A673 (cell line): ENCODE measurements at places on chromosomes 5 and 9. TPM values are rescaled to one million over a fixed set of nuclear protein-coding genes. Genes with fewer than 3 reads are reported as not detected.

- H3K27ac ChIP-seq, result no peak overlapping the region
- no peaks in the 10 kb centered on the region for H3K27me3 ChIP-seq
- no peaks in the 10 kb centered on the region for H3K36me3 ChIP-seq
- H3K4me1 ChIP-seq, result peaks cover 7% of the 10 kb centered on the region
Observed at GRCh38 chr9:130741831-130742449, 48.4 kb downstream of the EXOSC2 start.

GRCh38 chr5:40909723-40910122 lies 426 bp downstream of the C7 start:
- no peak overlapping the region for H3K27ac ChIP-seq
- no peak for DNase-seq
- H3K36me3 ChIP-seq, result no peaks in the 10 kb centered on the region
- H3K4me3 ChIP-seq, result no peak overlapping the region
- H3K4me1 ChIP-seq, result peaks cover 5% of the 10 kb centered on the region

DNA sequence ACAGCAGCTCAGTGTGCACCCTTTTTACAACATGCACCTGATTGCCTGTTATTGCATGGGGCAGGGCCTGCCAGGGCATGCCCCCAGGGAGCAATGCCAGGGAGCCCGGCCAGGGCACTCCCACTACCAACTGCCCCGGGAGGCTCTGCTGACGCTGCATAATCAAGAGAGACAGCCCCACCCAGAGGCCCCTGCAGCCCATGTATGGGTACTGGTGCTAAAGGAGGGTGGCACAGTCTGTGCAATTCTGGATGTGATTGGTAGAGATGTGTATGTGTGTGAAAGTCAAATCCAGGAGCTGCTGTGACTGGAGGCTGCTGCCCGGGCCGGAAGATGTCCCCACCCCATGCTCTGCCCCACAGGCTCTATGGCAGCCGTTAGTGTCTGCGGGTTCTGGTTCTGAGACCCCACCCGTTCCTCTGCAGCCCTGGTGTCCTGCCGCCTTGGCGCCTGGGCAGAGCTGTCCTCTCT lies 3.9 kb upstream of the NEURL1B start:
- no peaks in the 10 kb centered on the region for H3K27me3 ChIP-seq
- H3K36me3 ChIP-seq, result no peaks in the 10 kb centered on the region
- no peak for DNase-seq
- H3K27ac ChIP-seq, result no peak overlapping the region
- H3K4me3 ChIP-seq, result no peak overlapping the region

GRCh38 chr9:70816316-70816715 lies 305.1 kb downstream of the TRPM3 start:
- H3K4me3 ChIP-seq, result no peak overlapping the region
- no peak overlapping the region for H3K27ac ChIP-seq
- no peaks in the 10 kb centered on the region for H3K4me1 ChIP-seq
- no peaks in the 10 kb centered on the region for H3K36me3 ChIP-seq
- no peak for DNase-seq
- no peaks in the 10 kb centered on the region for H3K27me3 ChIP-seq

DNA sequence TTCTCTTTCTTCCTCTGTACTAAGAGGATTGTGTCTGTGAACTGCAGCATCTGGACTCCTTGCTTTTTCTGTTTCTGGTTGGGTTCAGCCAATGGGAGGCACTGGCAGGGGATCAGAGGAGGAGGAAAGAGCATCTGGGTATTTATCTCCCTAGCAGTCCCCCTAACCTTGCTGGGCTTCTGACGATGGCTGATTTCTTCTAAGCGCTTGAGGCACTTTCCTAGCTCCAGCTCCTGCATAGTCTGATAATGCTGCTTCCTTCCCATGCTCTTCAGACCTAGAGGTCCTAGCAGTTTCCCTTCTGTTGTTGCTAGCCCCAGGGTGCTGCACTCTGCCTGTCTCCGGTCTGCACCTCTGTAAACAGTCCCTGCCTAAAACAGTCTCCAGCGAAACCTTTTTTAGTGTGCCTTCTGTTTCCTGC lies 225.1 kb downstream of the PDZD2 start:
- no peaks in the 10 kb centered on the region for H3K36me3 ChIP-seq
- no peak for DNase-seq
- no peak overlapping the region for H3K4me3 ChIP-seq
- H3K27ac ChIP-seq, result no peak overlapping the region
- no peaks in the 10 kb centered on the region for H3K27me3 ChIP-seq

GRCh38 chr9:85586684-85587083 lies 155.1 kb downstream of the AGTPBP1 start:
- no peaks in the 10 kb centered on the region for H3K36me3 ChIP-seq
- no peak for DNase-seq
- no peaks in the 10 kb centered on the region for H3K4me1 ChIP-seq
- H3K27me3 ChIP-seq, result no peaks in the 10 kb centered on the region

- no peak overlapping the region for H3K4me3 ChIP-seq
- H3K36me3 ChIP-seq, result no peaks in the 10 kb centered on the region
- H3K4me1 ChIP-seq, result no peaks in the 10 kb centered on the region
- H3K27ac ChIP-seq, result no peak overlapping the region
- peak; percentile 7 for DNase-seq
- no peaks in the 10 kb centered on the region for H3K27me3 ChIP-seq
Observed at GRCh38 chr5:89570557-89570956, 687.6 kb upstream of the MEF2C start.

DNA sequence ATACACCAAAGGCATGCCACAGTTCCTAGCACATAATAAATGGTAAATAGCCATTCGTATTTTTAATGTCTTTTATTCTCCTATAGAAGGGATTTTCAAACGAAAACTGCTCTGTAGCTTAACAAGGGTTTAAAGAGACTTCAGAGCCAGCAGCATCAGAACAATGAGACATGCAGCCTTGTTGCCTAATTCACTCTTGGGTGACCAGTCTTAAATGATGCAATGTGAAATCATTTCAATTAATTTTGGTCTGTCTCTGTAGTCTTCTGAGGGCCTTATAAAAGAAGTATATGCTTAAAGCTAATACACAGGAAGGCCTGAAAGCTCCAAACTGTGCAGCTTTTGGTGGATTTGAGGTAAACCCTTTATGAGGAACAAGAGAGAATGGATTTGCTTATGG lies 888.8 kb upstream of the WWC1 start:
- no peak for DNase-seq
- H3K4me3 ChIP-seq, result no peak overlapping the region
- H3K27me3 ChIP-seq, result no peaks in the 10 kb centered on the region
- no peak overlapping the region for H3K27ac ChIP-seq

GRCh38 chr9:125815568-125815967 lies 68.4 kb downstream of the PBX3 start:
- no peak for DNase-seq
- no peaks in the 10 kb centered on the region for H3K36me3 ChIP-seq
- H3K4me3 ChIP-seq, result no peak overlapping the region
- no peak overlapping the region for H3K27ac ChIP-seq
- peaks cover 50% of the 10 kb centered on the region for H3K27me3 ChIP-seq
- no peaks in the 10 kb centered on the region for H3K4me1 ChIP-seq

GRCh38 chr5:137836298-137836697 lies 31.4 kb upstream of the MYOT start:
- H3K27me3 ChIP-seq, result peaks cover 7% of the 10 kb centered on the region
- H3K4me1 ChIP-seq, result no peaks in the 10 kb centered on the region
- H3K27ac ChIP-seq, result no peak overlapping the region
- no peak overlapping the region for H3K4me3 ChIP-seq

DNA sequence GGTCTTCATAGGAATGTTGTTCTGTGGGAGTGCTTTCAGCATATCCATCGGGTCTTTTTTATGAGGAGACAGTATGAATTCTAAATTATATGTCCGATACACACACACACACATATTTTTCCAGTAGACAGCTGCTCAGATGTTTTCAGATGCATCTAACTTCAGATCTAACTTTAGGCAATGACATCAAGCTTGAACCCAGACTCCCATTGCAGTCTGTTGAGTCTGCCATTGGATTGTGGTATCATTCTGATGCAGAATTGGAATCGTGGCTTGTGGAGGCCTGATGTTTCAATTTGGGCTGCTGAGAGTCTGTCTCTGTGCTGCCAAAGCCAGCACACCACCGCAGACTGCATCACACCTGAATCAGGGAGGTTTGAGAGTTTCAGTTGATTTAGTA lies 376.4 kb downstream of the OSTF1 start:
- H3K27me3 ChIP-seq, result no peaks in the 10 kb centered on the region
- DNase-seq, result no peak
- H3K27ac ChIP-seq, result no peak overlapping the region
- H3K4me3 ChIP-seq, result no peak overlapping the region
- H3K36me3 ChIP-seq, result no peaks in the 10 kb centered on the region

GRCh38 chr5:88831816-88832215 lies 51.2 kb downstream of the MEF2C start:
- H3K27ac ChIP-seq, result no peak overlapping the region
- no peaks in the 10 kb centered on the region for H3K36me3 ChIP-seq
- no peaks in the 10 kb centered on the region for H3K27me3 ChIP-seq
- no peak for DNase-seq
- no peak overlapping the region for H3K4me3 ChIP-seq
- H3K4me1 ChIP-seq, result no peaks in the 10 kb centered on the region

- no peak for DNase-seq
- H3K4me1 ChIP-seq, result peaks cover 54% of the 10 kb centered on the region
- no peaks in the 10 kb centered on the region for H3K36me3 ChIP-seq
- no peak overlapping the region for H3K4me3 ChIP-seq
- H3K27me3 ChIP-seq, result no peaks in the 10 kb centered on the region
- no peak overlapping the region for H3K27ac ChIP-seq
Observed at GRCh38 chr9:73183428-73183827, 31.8 kb downstream of the ANXA1 start.

Gene ADAMTS6
- 2.6 and 2.8 TPM in 2 replicates for total RNA-seq

Gene ARHGEF28
- total RNA-seq, result 3.4 and 3.5 TPM in 2 replicates

Gene ORM1
- total RNA-seq, result not detected in 2 replicates

Gene SSNA1
- 86.8 and 87.3 TPM in 2 replicates for total RNA-seq

Gene MCTP1
- 18.1 and 25.8 TPM in 2 replicates for total RNA-seq

Gene DOCK2
- total RNA-seq, result 1.8 and 2.2 TPM in 2 replicates
